C1 segment of cervical spinal cord (tissue), 14 donors: ENCODE measurements at places on chromosomes 4 and X.
A peak's percentile ranks its signal among the peaks of the same experiment; 100 is the strongest.

DNA sequence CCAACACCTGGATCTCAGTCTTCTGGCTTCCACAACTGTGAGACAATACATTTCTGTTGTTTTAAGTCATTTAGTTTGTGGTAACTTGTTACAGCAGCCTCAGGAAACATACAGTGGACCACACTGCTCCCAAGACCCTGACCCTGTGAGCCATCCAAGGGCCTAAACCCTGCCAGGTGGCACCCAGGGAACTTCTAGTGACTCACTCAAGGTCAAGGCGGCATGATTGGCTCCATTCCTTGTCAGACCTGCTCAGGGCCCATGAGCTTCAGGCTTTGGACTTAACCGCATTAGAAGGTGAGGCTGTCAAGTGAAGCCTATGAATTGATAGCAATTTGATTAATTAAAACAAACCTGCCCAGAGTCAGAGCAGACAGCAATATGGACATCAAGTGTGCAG lies 165.7 kb upstream of the MAMLD1 start:
- no peak for DNase-seq

- DNase-seq, result no peak
These were observed 96.5 kb downstream of the ARHGAP10 start for GRCh38 chr4:147828331-147828905.

DNA sequence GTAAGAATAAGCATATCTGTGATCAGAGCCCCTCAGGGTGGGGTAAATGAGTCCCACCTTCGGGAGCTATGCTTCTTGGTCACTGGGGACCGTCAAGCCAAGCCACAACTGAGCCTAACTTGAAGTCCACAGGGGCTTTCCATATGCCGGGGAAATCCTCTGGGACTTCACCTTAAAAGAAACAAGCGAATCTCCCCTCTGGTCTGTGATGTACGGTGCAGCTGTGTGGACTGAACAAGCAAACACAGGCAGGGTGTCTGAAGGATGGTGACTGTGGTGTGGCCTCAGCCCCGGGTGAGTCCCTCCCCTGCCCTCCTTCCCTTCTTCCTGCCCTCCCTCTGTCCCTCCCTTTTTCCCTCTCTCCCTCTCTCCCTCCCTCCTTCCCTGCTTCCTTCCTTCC lies 29.7 kb upstream of the PPP2R2C start:
- DNase-seq, result no peak

DNA sequence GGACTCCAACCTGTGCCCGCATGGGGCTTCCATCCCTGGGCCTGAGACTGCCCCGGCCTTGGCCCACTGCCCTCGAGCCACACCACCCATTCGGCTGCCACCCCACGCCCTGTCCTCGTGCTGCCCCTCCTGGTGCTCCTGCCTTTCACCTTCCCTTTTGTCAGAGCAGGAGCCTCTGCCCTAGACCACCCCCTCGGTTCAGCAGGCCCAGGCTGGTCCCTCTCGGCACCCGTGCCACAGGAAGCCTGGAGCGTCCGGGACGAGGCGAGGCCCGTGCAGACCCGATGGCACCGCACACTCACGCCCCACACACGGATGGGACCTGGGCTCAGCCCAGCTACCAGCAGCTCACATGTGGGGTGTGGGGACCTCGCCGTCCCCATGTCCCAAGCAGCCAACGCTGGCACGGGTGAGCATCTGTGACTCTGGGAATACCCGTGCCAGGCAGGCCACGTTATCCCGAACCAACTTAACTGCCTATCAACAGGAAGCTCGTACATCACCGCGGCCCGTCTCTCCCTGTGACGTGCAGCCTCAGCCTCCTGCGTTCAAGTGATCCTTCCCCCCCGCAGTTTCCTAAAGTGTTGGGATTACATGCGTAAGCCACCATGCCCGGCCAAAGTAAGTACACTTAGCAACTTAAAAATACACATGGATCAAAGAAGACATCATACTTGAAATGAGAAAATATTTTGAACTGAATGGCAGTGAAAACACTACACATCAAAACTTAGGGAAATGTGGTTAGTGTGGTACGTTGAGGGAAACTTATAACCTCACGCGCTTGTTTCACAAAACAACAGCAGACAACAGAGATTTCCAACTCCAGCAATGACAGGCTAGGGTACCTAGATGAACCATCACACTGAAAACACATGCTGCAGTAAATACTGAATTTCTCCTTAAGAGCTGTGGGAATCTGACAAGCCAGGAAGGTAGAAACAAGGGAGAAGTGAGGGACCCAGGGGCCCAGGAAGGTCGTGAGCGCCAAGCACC lies 29.0 kb downstream of the LRPAP1 start:
- DNase-seq, result no peak

- no peak for DNase-seq
These were observed 211.5 kb downstream of the PDGFRA start for GRCh38 chr4:54440394-54441136.

DNA sequence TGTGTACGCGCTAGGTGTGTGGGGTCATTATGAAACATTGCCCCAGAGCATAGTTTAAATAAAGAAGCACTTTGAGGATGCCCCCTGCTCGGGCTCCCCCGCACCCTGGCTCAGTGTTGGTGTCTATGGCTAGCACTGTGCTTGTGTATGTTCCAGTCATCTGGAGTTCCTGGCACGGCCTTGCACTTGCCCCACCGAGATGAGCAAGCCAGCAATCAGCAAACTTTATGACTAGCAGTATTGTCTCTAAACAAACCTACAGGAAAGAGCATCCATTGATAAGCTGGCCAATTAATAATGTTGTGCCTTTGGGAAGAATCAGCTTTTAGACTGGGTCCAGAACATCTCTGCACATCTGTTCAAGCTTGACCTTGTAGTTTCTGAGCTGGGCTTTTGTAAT lies 707 bp upstream of the SHROOM4 start:
- DNase-seq, result peak; percentile 48

DNA sequence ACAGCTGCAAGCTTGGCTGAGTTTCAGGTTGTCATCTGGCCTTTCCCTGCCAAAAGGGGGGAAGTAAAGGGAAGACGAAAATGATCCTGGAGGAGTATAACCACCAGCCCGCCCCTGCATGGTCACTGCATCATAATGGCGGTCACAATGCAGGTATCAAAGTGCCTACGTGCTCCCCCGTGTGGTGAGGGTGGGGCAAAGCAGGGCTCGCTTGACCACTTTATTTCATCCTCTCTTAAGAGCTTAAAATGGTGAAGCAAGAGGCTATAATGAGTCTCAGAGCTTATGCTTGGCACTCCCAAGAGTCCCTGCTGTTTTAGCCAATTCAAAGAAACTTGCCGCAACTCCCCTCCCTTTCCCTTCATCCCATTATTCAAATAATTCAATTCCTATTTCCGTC lies 105.6 kb downstream of the APOOL start:
- no peak for DNase-seq

DNA sequence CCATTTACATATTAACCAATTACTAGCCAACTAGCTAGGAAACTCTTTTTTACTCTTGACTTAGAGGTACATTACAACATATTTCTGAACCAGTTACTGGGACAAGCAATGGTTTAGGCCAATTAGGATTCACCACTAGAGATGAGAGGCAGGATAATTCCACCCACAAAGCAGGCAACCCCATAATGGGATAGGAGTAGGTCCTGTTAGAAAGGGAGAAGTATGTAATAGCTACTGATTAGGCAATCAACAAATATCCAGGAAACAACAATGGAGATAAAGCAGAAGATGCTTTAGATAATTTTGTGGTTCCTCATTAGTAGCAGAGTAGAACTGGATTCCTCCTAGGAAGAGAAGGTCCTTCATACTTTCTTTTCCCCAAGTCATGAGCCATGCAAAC lies 173.8 kb upstream of the GLRA2 start:
- no peak for DNase-seq

DNA sequence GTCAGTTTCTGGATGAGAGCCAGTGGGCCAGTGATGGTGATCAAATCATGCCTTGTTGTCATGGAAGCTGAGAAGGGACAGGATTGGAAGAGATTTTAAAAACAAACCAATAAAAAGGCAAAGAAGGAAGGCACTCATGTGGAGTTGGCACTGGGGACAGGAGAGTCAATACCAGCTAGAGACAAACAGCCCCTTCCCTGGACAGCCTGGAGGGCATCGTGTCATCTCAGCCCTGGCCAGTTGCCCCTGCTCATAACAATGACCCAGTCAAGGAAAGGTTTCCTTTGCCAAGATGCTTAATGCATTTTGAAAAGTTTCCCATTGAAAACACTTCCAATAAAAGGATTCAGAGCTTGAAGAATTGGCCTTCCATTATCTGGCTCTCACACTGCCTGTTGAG lies 55.5 kb downstream of the SCML1 start:
- peak; percentile 13 for DNase-seq

- no peak for DNase-seq
These were observed 19.6 kb upstream of the ABRAXAS1 start for GRCh38 chr4:83504503-83504902.

DNA sequence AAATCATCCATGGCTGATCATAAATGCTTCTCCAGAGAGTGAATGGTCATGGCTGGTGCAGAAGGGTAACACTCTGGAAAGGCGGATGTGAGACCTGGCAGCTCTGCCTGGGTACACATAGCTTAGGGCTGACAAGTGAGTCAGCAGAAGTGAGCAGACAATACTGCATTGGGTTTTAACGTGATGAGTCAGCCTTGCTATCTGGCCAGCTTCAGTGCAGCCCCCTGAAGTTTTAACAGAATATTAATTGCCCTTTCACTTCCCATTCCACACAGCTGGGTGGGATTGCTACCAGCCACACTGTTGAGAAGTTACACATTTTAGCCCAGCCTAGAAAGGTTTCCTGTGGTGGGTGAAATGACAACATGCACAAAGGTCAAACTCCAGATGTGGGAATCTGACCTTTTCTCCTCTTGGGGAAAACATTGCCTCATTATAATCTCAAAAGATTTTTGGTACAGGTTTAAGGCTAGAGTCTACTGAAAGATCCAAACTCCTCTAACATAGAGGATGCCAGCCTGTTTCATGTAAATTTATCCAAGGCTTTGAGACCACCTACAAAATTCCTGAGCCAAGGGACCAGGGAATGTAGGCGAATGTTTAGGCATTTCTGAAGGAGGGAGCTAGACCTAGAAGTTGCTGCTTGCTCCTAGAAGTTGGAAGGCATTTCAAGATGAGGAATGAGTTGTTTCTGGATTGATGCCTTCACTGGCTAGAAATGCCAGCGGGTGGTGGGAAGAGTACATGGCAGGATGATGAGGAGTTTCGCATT lies 230.3 kb upstream of the PGRMC2 start:
- DNase-seq, result no peak

GRCh38 chrX:127466211-127466610 lies 586.0 kb downstream of the ACTRT1 start:
- DNase-seq, result no peak

DNA sequence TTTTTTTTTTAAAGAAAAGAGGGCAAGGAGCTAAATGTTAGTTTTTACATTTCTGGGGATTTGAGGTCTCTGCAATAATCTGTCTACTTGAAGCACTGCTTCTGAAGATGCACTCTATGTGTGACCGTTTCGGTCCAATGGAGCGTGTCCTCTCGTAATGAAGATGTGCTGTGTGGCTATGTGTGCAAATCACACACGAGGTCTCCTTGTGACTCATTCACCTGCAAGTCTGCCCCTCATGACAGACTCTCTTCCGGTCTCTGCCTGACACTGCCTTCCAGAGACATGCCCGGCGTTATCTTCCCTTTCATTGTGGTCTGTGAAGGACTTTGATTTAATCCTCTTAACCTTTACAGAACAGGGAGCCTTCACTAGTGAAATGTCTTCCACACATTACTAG lies 84.3 kb downstream of the TRAM1L1 start:
- DNase-seq, result no peak

DNA sequence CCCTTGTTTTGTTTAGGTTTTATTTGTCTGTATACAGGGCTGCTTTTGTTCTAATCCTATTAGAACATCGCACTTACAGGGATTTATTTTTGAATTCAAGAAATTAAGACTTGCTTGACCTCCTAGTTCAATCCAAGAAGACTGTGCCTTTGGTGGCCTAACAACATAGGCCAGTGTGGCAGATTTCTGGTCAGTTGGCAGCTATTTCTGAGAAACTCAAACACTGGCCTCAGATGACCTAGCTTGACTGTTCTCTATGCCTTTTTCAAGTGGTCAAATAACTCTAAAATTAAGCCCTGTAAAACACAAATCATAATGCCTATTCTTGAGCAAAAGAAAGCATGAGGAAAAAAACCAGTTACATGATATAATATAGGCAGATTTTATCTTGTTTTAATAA lies 89.3 kb upstream of the GPR34 start:
- DNase-seq, result no peak

DNA sequence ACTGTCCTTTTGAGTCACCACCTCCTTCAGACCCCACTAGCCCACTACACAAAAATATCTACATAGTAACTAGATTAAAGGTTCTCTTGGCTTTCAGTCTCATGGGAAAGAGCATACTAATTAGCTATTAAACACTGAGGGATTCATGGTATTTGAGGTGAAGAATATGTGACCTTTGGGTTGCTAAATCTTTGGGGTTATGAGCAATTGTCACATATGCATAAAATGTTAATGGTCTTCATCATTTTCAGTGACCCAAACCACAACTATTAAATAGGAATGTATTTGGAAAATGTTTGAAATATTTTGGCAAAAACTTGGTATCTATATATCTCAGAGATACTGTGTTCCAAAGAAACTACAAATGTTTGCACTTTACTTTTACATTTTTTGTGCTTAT lies 365.1 kb downstream of the MAGEB5 start:
- no peak for DNase-seq

- DNase-seq, result no peak
These were observed 36.7 kb downstream of the CHRDL1 start for GRCh38 chrX:110758781-110759422.

GRCh38 chr4:6619116-6619465 lies 21.4 kb upstream of the MRFAP1 start:
- DNase-seq, result no peak

DNA sequence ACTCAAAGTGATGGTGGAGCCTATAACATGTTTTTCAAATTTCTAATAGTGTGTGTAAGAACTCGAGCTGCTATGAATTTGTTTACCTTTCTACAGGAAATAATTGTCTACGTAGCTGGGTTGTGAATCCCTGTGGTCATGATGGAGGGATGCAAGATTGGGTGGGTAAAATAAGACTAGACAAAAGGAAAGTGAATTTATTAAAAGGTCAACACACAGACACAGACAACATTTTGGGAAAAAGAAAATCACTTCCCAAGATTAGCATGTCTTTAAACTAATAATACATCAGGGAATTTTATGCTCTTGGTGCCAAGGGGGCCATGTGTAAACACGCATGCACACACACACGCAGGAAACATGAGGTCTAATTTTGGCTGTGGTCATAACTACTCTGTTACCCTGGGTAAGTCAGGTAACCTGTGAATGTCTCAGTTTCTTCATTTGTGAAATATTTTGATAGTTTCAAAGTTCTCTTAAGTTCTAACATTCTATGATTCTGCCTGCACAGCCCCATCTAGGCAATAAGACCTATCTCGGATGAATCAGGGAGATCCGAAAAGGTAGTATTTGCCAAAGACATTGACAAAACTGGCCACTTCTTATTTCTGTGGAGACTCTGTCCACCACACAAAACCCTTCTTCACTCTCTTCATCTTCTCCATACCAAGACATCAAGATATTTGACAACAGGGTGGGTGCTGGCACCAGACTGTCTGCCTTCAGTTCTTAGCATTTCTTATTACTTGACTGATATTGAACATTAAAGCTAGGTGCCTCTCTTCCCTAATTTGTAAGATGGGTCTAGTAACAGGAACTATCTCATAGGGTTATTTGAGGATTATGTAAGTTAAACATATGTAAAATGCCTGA lies 1.6 kb upstream of the UNC5C start:
- DNase-seq, result no peak
